ENCODE measurements at places on chromosomes 7 and 10.

DNA sequence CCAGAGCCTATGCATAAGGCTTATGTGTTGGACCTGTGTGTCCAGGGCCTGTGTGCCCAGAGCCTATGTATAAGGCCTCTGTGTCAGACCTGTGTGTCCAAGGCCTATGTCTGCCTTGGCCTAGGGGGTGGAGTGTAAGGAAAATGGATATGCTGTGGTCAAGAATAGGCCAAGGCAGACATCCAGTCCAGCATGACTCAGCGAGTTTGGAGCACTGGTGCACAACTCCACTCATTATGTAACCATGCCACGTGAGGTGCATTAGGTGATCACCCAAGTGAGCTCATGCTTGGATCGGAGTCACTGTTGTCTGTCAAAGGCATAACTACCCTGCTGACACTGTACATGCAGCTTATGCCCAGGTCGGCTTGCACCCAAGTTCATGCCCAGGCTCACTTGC lies 238.9 kb downstream of the CACNA2D1 start:
- no peak for DNase-seq

DNA sequence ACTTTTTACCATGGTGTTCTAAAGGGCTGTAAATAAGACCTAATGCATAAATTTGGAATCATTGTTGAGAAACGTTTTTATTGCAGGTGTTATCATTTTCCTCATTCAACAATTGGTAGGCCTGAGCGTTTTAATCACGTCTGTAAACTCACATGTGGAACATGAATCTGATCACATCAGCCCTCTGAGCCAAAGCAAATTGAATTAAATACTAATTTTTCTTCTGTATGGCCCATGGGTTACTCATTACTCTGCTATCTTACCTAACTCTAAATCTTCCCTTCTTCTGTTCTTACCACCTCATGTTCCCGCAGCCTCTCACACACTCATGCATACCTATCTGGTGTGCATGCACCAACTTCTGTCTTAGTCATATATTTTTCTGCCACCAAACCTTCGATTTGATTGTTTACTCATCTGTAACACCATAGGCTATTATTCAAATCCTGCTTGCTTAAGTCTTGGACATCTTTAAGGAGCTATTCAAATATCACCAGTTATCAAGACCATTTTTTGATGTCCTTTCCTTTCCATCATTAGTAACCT lies 82.3 kb downstream of the NXPH1 start:
- DNase-seq, result no peak

- no peak for DNase-seq
Observed at GRCh38 chr7:88546808-88547207, 212.7 kb upstream of the ZNF804B start.

- no peak for DNase-seq
Observed at GRCh38 chr7:87687653-87688254, 59.6 kb downstream of the RUNDC3B start.

GRCh38 chr7:94364816-94365215 lies 29.9 kb upstream of the COL1A2 start:
- DNase-seq, result no peak

DNA sequence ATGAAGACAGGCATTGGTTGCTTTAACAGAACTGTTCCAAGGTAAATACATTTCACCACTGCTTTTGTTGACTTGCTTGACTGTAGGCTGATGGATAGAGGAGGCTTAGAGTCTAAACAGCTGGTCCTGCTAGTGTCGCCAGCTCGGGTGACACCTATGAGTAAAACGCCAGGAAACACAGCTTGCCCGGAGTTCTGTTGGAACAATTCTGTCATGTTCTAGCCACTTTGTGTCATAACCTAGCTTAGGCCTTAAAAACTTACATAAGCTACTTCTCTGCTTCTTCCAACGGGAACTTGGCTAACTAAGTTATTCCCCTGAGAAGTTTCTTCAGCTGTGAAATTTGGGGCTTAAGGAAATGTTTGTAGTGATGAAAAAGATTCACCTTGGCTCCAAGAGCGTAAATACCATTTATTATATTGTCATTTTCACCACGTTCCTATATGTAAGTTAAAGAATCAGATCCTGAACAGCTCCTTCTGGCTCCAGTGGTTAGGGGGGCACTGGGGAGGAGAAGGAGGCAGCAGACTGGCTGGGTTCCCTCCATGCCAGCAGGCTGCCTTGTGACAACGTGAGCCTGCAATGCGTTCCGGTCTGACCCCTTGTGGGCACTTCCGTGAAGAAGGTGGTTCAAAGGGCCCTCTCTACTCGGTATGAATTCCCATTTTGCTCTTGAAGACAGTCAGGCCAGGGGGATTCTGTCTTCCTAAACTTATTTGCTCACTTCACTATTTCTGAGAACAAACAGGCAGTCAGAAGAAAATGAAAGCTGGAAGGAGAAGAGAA lies 253.2 kb downstream of the BMPER start:
- DNase-seq, result no peak

- DNase-seq, result no peak
Observed at GRCh38 chr10:113412161-113412560, 140.7 kb upstream of the HABP2 start.

GRCh38 chr10:12709521-12709963 lies 292.0 kb downstream of the CCDC3 start:
- DNase-seq, result no peak

DNA sequence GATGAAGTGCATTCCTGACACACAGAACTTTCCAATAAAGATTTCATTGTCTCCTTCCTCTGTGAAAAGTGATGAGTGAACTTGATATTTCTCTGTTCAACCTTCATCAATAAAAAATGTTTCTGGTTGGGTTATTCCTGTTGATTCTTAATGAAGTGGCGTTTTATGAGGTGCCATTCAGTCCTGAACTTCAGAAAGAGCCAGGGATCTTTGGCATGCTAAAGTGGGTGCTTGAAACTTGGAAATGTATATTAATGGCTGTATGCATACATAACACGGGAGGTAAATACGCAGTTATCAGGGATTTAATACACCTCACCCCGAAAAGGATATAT lies 151.6 kb downstream of the ACTR3B start:
- DNase-seq, result no peak

GRCh38 chr10:13715100-13715499 lies 128.3 kb downstream of the PRPF18 start:
- no peak for DNase-seq

GRCh38 chr7:28481091-28481926 lies 69.0 kb downstream of the CREB5 start:
- DNase-seq, result no peak

DNA sequence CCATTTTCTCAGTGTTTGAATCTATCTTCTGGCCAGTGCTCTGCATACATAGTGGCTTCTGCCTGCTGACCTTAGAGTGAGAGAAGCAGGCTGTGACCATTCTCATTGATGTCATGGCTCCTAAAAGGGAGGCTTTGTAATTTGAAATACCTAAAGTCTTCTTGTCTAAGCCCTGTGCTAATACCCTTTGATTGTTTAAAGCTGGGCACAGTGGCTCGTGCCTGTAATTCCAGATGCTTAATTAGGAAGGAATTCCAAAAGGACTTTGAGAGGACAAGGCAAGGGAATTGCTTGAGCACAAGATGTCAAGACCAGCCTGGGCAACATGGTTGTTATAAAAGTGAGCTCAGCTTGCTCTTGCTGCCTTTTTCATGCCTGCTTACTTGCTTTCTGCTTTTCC lies 81.7 kb downstream of the APBB1IP start:
- no peak for DNase-seq

DNA sequence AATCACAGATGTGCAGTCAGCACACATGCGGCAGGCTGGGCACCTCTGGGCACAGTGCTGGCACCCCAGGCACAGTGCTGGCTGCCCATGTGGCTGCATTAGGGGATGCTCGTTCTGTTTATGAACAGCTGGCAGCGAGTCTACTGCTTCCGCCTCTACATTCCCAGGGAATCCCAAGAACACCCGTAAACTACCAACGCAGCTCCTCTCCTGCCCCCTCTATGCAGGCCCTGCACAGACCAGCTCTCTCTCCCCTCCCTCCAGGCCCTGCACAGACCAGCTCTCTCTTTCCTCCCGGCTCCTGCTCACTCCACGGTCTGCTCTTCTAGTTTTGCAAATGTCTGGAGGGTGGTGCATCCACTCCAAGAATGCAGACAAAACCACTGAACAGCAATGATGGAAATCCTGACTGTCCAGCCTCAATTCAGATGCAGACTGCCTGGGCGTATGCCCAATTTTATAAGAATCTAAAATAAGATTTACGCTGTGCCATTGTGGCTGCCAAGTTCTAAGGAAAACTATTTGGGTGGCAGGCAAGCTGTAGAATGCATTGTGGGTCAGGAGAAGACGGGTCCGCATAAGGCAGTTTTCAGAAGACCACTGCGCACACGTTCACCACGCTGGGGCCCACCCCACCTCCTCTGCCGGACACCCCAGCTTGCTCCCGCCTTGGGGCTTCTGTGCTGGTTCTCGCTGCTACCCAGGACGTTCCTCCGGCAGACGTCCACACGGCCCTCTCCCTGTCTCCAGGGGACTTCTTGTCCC lies 234.6 kb downstream of the ZMYND11 start:
- no peak for DNase-seq

- DNase-seq, result no peak
Observed at GRCh38 chr7:3639253-3639652, 338.2 kb downstream of the SDK1 start.

- no peak for DNase-seq
Observed at GRCh38 chr7:146331369-146331768, 214.8 kb downstream of the CNTNAP2 start.

DNA sequence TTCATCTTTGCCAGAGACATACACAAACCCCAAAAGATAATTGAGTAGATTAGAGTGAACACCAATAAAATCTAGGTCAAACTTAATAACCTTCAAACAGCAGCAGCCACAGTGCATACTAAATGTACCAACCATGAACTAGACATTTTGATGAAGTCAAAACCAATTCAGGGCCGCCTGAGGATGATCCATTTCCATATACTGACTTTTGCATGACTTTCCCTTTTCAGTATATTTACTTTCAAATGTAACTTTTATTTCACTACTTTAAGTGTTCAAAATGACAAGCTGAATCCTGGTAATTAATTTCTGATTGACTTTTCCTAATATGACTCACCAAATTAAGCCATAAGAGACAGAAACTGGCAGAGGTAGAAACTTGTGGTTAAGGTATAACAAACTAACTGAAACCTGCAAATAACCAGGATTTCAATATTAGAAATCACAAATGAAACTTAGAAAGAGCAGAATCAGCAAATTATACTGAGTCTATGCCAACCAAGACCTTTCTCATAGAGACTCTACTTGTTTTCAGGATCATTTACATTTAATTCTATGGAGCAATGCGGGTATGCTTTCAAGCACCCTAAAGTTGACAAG lies 171.9 kb upstream of the LRRN3 start:
- DNase-seq, result no peak

DNA sequence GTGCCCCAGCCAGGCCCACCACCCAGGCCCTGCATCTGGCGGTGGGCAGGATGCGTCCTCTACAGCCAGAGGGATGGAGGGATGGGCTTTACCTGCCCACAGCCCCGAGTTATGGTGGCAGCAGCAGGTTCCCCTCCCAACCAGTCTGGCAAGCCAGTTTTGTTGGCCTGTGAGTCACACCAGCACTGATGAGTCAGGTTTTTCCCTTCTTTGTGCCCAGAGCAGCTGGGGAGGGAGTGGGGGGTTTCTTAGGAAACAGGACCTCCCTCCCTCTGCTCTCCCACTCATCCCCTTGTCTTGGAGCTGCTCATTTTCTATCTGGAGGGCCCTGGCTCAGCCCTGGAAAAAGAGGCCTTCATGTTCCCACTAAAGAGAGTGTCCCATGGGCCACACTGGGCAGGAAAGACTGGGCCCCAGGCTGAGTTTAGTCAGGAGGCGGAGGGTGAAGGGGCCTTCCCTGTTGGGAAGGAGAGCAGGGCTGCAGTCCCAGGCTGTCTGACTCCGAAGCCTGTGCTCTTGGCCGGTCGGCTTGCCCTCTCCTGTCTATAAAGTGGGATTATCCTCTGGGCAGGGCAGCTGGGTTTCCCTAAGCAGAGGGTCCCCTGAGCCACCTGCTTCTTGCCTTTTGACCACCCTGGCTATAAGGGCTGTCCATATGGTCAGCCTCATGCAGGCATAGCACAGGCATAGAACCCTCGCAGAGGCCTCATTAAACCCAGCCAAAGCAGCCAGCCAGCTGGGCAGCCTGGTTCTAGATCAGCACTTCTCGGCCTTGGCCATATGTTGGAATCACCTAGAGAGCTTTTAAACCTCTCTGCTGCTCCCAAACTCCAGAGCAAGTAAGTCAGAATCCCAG lies 30.2 kb upstream of the ANKRD2 start:
- DNase-seq, result peak; percentile 18

- DNase-seq, result no peak
Observed at GRCh38 chr7:29086545-29086944, 59.8 kb downstream of the CPVL start.

- no peak for DNase-seq
Observed at GRCh38 chr10:43265799-43266721, 805 bp downstream of the RASGEF1A start.

DNA sequence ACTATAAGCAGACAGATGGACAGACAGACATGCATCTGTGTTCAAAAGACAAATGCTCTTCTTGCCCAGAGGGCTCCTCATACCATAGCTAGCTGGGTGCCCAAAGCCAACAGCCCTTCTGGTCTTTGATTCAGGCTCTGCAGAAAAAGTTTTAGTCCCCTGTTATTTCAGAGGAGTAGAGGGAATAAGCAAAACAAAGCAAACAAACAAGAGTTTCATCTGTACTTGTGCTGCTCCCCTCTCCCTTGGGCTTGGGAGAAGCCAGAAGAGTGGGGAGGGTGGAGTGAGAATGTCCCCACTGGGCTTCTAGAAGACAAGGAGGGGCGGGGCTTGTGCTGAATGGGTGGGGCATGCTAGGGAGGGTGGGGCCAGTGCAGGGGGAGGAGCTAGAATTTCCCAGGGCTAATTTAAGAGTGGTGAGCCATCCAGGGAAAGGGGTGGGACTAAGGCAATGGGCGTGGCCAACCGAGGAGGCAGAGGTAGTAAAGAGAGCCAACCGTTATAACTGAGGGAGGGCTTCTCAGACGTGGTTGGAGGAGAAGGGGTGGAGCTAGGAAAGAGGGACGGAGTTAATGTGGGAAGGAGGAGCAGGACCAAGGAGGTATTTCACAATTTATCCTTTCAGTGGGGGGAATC lies 101.2 kb upstream of the MGMT start:
- DNase-seq, result no peak

DNA sequence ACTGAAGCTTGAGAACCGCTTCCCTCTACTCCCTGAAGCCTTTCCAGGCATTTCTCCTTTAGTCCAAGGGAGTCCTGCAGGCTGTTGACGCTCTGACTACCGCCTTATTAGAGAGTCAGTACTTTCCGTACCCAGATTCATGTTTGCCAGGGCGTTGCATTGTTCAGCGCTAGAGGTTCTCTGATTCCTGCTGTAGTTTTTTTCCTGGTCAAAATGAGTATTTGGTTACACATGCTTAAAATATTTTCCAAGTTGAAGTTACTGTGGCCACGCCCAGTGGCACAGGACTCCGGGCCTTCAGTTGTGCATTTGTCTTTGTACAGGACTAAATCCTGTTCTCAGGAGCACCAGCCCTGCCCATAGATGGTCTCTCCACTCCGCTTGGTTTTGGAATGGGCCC lies 7.9 kb downstream of the MTURN start:
- DNase-seq, result no peak

DNA sequence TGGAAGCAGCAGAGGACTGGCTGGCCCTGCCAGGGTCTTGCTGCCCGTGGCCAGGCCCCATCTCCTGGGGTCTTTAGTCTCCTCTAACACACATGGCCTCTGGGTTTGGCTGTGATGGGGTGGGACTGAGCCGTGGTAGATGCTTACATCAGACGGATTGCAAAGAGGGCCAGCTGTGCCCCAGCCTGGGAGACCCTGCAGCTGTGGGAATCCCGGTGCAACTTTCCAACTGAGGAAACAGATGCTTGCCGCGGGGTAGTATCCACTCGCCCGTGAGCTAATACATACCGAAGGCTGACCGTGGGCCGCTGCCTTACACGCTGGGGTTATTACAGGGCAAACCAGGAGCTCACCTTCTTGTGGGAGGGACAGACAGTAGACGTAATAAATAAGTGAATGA lies 24.1 kb upstream of the SH2B2 start:
- DNase-seq, result no peak

All from activated CD8-positive, alpha-beta memory T cell treated with anti-CD3 and anti-CD28 coated beads for 48 hours (primary cell).